NCI-H460 (cell line): ENCODE measurements at places on chromosomes 6 and 20.

- DNase-seq: no peak
Observed at GRCh38 chr6:7224731-7225130, 88.3 kb downstream of the SSR1 start.

GRCh38 chr6:21033575-21034026, 499.3 kb downstream of the CDKAL1 start:
- DNase-seq: no peak

DNA sequence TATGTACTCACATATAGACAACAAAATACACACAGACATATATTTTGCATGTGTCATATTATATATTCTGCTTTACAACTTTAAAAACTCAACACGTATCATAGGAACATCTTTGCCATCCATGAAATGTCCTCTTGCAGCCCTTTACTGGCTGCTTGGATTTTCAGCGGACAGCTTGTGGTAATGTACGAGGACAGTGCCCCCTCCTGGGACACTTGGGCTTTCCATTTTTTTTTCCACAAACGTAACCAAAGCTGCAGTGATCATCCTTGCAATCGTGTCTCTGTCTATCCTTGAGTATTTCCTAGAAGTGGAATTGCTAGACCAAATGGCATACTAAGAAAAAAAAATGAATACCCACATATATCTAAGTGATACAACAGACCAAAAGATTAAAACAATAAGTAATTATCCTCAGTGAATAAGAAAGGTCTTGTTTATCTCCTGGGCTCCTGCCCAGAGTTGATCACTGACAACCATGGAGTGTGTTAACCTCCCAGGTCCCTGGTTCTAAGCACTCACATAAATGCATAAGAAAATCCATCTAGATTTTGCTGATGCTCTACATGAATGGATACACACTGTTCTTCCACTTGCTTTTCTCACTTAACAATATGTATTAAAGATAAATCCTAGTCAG, 18.1 kb downstream of the BPI start:
- peak; percentile 30 for DNase-seq

- no peak for DNase-seq
Observed at GRCh38 chr20:58690396-58691135, 2.0 kb upstream of the NPEPL1 start.

GRCh38 chr6:6724539-6725467, 136.3 kb downstream of the LY86 start:
- peak; percentile 53 for DNase-seq

DNA sequence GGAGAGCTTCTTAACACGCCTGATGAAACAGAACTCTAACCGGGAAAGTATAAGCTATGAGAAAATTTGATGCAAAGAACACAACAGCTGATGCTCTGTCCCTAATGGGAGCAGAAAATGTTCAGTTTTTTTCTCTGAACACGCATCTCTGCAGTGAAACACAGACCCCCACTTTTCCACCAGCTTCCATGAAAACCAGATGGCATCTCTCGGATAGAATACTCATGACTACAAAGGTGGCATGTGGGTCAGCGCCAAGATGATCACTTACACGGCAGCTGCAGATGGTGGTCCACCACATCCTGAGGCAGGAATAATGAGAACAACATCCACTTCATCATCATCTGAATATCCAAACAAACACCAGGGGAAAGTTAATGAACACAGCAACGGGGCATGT, 85.2 kb upstream of the CNR1 start:
- DNase-seq: no peak

DNA sequence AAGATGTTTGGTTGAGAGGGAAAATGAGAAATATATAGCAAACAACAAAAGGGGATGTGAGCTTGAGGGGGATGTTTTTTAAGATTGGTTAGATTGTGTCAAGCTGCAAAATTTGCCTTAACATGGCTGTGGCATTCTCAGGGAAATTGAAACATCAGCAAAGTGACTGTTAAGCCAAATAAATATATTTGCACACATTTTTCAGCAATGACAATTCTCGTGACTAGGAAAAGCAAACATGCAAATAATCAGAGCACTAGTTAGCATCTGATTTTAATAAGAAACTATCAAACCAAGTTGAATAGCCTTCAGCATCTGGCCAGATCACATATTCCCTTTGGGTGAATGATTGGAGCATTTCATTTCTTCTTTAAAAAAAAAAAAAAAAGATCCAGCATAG, 262.8 kb downstream of the TBC1D7 start:
- DNase-seq: no peak

GRCh38 chr6:3813150-3813780, 35.9 kb upstream of the FAM50B start:
- no peak for DNase-seq

GRCh38 chr6:138176652-138177232, 15.0 kb downstream of the ARFGEF3 start:
- DNase-seq: no peak

DNA sequence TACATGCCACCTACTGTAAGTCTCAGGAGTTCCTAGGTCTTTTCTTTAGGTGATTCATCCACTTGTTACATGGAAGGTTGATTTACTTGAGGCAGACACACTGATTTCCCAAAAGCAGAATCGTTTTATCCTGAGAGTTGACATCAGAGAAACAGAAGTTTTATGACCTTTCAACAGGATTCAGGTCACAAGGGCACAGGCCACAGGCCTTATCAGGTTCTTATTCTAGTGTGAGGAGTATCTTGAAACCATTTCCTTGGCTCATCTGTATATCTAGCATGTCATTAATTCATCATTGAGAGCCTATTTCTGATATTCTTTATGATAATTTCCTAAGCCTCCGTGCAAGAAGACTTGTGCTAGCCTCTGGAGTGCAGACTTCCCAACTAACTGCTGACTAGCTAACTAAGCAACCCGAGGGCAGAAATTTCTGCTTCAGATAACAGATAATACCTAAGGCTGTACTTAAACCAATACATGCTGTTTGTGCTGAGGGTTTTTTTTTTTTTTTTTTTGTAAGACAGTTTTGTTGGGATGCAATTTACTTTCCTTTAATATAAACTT, 44.9 kb upstream of the RFPL4B start:
- no peak for DNase-seq

GRCh38 chr20:23255106-23255505, 95.5 kb upstream of the NXT1 start:
- DNase-seq: no peak

DNA sequence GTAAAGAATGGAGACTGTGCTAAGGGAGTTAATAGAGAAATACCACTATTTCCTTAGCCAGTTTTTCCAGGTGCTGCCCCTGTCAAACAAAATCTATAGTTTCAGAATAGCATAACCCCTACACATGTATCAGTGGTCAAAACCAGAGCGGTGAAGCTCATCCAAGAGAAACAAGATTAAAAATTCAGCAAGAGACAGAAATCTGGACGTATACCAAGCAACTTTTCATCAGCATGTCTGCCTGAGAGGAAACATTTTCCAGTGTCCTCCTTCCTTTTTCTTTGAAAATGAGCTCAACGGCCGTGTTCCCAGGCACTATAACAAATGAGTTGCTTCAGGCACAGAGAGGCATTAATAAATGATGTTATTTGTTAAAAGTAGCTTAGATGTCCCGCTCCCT, 416.5 kb downstream of the BCKDHB start:
- DNase-seq: no peak

- DNase-seq: no peak
Observed at GRCh38 chr6:119559586-119559985, 210.0 kb upstream of the MAN1A1 start.

- DNase-seq: no peak
Observed at GRCh38 chr20:47172579-47172978, 183.9 kb downstream of the ZMYND8 start.

DNA sequence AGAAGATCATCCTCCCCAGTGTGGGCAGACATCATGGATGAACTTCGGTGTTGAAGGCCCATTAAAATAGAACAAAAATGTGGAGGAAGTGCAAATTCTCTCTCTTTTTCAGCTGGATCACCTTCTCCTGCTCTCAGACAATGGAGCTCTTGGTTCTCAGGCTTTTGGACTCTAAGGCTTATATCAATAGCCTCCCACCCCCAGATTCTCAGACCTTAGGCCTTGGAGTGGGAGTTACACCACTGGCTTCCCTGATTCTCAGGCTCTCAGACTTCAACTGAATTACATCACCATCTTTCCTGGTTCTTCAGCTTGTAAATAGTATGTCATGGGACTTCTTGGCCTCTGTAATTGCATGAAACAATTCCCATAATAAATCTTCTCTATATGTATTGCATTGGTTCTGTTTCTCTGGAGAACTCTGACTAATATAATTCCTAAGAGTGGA, 36.6 kb downstream of the NSFL1C start:
- DNase-seq: no peak

DNA sequence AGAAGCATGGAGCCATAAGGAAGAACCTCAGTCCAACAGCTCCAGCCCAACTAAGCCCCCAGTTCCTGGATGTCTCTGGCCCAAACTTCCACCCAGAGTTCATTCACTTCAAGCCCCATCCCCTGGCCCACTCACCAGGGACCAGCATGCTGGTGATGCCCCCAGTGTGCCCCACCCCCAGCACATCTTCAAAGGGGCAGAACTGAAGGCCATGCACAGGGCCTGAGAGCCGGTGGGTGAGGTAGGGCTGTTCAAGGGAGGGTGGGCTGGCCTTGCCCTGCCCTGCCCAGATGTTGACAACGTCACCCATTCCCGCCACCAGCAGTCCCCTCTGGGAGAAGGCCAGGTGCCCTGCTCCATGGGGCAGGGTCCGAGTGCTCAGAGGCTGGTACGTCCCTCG, 3.6 kb downstream of the B3GALT4 start:
- no peak for DNase-seq

- no peak for DNase-seq
Observed at GRCh38 chr6:113999284-113999683, 28.3 kb upstream of the HDAC2 start.

DNA sequence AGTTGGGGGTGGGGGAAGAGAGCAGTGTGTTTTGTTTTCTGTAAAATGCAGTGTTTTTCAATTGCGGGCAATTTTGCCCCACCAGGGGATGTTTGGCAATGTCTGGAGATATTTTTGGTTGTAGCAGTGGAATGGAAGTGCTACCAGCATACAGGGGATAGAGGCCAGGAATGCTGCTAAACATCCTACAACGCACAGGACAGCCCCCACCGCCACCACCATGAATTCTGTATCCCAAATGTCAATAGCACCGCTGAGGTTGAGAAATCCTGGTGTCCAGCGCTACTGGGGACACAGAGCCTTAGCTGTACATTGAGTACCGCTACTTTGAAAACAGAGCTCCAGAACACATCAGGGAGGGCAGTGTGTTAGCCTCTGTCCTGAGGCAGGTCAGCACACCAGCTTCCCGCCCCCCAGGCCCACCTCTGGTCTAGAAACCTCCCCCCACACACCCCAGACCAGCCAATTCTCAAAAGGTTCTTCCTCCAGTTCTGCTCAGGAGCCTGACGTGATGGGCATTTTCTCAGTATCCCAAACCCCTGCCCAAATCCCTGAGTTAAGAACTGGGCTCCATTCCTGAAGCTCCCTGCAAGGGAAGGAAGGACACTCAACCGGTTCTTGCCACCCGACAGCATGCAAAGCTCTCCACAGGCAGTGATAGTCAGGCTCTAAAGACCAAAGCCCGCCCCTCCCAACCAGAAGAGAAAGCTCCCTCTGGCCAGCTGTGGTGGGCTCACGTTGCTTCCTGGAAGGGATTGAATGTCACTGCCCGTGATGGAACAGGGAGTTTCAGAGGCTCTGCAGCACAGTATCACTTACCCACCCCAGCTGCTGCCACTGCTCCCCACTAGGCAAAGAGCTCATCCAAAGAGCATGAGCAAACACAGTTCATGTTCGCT, 321.5 kb upstream of the JARID2 start:
- no peak for DNase-seq

GRCh38 chr6:155117785-155118184, 122.7 kb downstream of the TIAM2 start:
- no peak for DNase-seq

GRCh38 chr6:37732688-37733087, 35.0 kb upstream of the MDGA1 start:
- DNase-seq: no peak

GRCh38 chr20:43408848-43409576, 48.7 kb upstream of the SRSF6 start:
- peak; percentile 15 for DNase-seq

- DNase-seq: no peak
Observed at GRCh38 chr20:45020236-45020886, 54.0 kb downstream of the STK4 start.

DNA sequence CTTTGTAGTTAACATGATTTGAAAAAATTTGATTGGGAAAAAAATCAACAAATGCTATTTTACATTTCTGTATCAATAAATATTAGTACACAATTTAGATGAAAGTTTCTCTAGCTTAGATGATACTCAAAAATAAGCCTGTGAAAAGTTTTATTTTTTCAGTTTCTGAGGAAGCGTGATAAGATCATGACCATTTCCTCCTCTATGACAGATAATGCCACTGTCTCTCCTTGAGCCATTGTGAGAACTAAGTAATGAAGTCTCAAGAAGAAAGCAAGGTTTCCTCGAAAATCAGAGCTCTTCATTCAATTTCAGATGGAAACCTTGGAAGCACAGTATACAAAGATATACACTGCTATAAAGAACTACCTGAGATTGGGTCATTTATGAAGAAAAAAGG, 395.0 kb downstream of the HDGFL1 start:
- DNase-seq: no peak

DNA sequence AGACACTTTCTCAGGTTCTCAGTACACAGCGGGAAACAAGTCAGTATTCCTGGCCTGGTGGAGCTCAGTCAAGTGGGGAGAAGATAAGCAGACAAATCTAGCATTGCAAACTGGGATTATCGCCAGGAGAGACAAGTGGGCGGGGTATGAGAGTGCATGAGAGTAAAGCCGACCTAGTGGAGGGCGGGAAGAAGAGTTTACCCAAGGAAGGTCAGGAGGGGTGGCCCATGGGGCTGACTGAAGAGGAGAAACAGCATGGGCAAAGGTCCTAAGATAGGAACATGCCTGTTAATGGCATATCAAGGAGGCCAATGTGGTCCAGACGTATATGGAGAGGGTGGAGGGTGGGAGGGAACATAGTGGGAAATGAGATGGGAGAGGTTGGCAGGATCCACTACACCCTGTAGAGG, 12.4 kb upstream of the CSNK2A1 start:
- DNase-seq: no peak

- no peak for DNase-seq
Observed at GRCh38 chr6:2477250-2477649, 231.8 kb upstream of the GMDS start.

GRCh38 chr6:579339-579738, 77.6 kb downstream of the HUS1B start:
- DNase-seq: peak; percentile 15

- peak; percentile 12 for DNase-seq
Observed at GRCh38 chr20:6122111-6122872, 538 bp downstream of the FERMT1 start.

- no peak for DNase-seq
Observed at GRCh38 chr6:14546036-14546435, 428.5 kb downstream of the CD83 start.

- no peak for DNase-seq
Observed at GRCh38 chr6:155115893-155116570, 120.9 kb downstream of the TIAM2 start.

GRCh38 chr20:43363506-43363905, 94.2 kb upstream of the SRSF6 start:
- DNase-seq: no peak
